ENCODE measurements at places on chromosomes 7 and 10.

- DNase-seq = no peak
These were observed 285.2 kb downstream of the AUTS2 start for GRCh38 chr7:69883399-69883891.

DNA sequence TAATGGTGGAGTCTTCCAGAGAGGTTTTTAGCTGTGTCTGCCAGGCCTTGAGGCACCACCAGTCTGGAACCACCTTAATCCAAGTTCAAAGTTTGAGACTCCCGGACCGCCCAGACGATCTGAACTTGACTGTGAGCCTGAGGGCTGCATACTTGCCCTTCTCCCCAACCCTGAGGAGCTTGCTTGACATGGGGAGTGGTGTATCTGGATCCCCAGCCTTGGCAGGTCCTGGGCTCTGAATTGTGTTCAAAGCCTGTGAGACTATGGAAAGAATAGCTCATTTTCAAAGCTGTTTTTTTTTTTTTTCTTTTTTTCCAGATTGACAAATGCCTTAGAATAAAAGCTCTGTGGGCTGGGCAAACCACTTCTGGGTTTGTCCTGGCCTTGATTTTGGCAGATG is 22.3 kb upstream of the CAMK1D start:
- no peak for DNase-seq

- DNase-seq = no peak
These were observed 45.3 kb downstream of the PDLIM1 start for GRCh38 chr10:95245425-95246055.

DNA sequence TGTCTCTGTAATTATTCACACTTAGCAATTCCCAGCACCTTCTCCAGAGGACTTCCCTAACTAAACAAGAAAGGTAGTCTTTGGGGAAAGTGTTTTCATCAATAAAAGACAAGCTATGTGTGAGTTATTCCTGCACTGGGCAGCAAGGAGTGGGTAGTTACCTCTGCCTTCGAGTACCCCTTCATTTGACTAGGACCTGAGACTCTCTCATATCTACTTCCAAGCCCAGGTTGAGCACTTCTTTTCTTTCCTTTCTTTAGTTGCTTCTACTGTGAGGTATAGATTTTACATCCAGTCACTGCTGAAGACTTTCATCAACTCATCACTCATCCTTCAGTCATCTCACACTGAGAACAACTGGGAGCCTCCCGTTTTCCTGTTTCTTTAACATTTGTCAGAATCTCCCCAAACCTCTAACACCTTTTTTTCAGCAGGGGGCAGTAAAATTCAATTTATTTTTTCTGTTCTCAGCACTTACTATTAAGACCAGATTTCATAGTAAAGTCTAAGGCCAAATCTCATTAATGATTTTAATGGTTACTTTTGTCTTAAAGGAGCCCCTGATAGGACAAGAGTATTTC is 80.1 kb upstream of the PRSS1 start:
- no peak for DNase-seq

DNA sequence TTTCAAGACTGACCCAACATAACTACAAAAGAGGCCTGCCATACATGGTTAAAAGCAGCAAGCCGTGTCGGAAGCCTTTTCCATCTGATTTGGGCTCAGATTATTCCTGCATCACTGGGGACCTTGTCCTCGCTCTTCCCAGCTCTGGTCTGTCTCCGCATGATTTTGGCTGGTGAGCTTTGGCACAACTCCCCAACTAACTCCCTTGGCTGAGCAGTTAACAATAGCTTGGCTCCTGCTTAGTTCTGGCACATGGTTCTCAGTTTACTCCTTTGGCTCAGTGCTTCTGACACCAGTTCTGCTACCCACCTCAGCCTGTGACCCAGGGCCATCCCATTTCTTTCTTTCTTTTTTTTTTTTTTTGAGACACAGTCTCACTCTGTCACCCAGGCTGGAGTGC is 17.0 kb downstream of the AGK start:
- no peak for DNase-seq

- DNase-seq = no peak
These were observed 4.0 kb upstream of the RBM28 start for GRCh38 chr7:128347647-128348097.

GRCh38 chr7:47394216-47394615 is 187.7 kb downstream of the TNS3 start:
- DNase-seq = no peak

DNA sequence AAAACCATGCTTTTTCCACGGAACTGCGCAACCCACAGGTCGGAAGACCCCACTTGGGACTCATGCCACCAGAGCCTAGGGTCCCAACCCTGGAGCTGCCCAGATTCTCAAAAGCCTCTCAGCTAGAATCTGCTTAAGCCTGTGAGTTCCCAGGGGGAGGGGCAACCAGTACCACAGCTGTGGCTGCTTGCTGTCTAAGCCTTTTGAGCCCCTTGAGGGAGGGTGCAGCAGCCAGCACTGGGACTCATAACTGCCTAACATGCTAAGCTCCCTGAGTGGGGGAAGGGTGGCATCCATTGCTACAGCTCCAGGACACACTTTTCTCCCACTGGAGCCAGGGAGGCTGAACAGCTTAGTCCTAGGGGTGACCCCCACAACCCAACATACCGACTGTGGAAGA is 485.6 kb upstream of the GRM3 start:
- DNase-seq = no peak

DNA sequence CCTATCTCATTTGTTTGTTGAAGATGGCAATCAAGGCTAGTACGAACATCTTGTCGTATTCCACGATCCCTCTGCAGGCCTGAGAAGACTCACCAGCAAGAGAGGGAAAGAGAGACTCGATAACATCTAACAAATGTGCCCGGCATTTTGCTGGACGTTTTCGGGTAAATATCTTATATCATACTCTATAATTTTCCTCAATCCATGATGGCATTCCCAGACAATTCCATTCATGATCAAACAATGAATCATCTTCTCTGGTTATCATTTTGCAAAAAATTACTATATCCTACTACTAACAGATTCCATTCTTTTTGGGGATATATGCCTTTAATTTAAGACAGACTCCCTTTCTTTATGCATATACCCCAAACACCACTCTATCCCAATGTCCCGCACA is 118.1 kb downstream of the TYW1B start:
- no peak for DNase-seq

DNA sequence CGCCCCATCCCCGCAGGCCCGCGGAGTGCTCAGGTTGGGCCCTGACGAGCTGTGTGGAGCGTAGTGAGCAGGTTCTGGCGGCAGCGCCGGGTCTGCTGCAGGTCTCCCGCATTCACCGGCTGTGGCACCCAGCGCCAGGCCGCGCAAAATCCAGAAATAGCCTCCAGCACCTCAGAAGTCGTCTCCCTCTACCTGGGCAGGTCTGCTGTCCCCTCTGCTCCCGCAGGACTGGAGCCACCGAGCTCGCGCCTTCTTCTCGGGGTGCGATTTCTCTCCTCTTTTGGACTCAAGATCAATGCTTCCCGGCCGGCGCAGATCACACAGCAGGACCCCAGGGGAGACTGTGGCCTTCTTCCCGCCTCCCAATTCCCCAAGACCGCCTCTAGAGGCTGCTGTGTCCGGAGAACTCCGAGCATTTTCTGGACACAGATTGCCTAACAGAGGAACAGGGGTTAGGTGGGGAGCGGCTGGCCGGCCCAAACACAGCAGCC is 8.4 kb downstream of the TLX1 start:
- no peak for DNase-seq

DNA sequence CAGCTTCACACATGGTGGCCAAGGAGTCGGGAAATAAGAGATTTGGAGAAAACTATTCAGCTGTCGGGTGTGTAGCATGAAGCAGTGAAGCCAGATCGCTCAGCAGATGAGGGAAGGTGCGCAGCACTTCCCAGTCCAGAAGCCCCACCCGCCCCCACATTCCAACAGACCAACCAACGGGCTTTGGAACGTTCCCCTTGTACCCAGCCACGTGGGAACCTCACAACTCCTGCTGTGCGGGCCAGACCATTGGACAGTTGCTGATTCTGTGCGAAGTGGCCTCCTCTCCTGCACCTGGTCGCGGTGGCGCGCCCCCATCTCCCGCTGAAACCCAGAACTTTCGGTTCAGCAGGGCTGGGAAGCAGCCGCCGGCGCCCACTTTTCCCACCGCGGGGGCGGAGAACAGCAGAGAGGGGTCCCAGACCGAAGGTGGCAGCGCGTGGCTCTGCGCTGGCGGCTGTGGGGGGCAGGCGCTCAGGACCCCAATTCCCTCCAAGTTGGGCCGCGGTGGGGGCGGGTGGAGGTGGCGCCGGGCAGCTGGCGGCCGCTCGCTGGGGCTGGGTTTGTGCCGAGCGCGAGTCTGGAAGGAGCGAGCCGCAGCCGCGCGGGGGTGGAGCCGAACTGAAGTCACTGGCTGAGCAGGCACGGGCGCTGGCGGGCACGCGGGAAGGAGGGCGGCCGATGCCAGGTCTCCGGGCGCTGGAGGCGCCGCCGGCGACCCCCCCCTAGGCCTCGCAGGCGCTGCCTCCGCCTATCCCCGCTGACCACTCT is 1301.5 kb upstream of the SORCS1 start:
- no peak for DNase-seq

DNA sequence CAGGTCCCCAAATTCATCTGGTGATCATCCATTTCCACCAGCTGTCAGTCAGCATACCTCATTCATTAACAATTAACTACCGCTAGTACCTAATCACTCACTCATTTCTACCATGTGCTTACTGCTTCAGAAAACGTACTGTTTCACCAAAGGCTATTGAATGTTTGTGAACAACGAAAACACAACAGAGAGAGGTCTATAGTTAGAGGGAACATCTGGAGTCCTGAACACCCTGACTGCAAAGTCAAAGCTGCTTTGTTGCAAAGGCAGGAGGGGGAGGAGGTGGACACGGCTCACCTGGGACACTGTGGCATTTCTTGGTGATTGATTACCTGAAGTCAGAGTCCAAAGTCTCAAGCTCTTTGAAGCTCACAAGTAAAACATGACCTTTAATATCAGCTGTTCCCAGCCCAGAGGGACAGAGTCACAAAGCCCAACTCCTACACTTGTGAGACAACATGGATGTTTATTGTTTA is 342.3 kb upstream of the ADARB2 start:
- no peak for DNase-seq

GRCh38 chr10:60237977-60238758 is 151.5 kb downstream of the ANK3 start:
- DNase-seq = no peak

- no peak for DNase-seq
These were observed 47.3 kb upstream of the TCF7L2 start for GRCh38 chr10:112902730-112903129.

DNA sequence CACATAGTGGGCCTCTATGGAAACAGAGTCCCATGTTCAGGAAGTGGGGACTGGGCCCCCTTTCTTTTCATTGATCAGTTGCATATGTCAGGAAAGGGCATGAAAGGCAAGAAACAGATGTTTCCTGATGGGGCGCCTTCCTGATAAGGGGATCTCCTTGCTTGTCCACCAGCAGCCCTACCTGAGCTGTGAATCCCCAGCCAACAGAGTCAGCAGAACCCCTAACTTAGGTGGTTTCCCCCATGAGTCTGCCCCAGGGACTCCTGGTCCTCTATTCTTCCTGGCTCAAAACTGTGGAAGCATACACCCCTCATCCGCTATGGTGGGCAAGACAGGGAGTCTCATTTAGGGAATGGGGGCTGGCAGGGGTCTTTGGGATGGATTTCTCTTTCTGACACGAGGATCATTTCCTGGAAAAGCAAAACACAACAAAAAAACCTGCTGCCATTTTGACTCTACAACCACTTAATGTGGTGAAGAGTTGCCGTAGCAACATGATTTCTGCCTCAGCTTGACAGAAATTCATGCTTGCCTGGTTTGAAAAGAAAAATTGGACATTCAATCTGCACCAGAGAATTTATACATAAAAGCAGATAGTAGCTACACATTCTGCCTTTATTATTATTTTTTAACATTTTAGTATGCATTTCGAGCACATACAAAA is 119.8 kb downstream of the SPAG6 start:
- no peak for DNase-seq

GRCh38 chr10:21584834-21585530 is 51.0 kb downstream of the MLLT10 start:
- no peak for DNase-seq

DNA sequence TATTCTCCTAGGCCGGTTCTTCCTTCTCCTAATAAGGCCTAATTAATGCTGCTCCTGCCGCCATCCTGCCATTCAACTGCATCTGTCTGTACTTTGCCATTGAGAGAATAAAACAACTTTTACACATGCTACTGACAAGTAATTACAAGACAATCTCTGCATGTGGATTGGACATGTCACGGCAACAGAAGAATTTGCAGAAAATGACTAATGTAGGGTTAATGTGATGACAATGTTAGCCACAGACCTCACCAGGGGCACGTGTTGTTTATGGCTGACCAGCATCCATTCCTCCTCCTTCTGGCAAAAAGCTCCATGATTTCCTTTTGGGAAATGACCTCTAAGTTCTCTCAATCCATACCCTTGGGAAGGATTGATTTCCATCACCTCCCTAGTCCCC is 58.0 kb downstream of the NEBL start:
- DNase-seq = no peak

DNA sequence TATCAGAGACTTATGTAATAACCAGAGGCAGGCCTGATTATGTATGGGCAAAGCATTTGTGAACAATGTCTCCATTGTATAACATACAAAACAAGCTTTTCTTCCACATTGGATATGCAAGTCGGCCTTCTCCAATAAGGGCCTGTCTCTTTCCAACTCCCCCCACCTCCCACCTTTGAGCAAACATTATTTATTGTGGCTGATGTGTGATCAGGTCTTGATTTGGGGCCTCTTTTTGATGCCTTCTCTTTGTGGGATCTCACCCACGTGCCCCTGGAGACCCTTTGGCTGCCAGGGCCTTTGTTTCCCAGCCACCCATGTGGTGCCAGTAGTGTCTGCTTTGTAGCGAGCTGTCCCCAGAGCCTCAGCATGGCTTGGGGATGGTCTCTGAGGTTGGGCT is 53.0 kb downstream of the TCF7L2 start:
- no peak for DNase-seq

GRCh38 chr7:151080067-151080521 is 515 bp downstream of the FASTK start:
- DNase-seq = no peak

GRCh38 chr7:102024005-102024768 is 206.8 kb downstream of the CUX1 start:
- DNase-seq = no peak

DNA sequence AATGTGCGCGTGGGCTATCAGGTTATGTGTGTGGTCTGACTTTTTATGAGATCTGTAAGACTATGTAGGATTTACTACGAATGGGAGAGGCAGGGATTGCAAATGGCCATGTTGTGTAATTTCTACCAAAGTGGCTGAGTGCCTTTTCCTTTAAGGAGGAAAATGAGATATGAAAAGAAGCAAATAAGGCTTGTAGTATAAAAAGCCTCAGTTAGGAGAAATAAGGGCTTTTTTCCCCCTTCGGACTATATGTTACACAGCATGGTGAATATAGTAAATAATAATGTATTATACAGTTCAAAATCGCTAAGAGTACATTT is 447 bp upstream of the GPAM start:
- no peak for DNase-seq

DNA sequence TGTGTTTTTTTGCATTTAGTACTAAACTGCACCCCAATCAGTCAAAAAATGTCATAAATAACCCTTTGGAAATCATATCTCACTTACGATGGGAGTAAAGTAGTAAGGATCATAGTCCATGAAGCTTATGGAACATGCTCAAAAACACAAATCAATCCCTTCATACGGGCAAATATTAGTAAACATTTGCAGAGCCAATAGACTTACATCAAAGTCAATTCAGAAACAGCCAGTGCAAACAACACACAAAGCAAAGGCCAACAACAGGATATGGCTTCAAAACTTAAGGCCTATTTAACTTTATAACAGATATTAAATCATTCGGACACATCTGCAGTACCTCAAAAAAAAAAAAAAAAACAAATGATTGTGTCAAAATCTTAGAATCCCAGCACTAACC is 32.1 kb downstream of the SGCE start:
- no peak for DNase-seq

- DNase-seq = no peak
These were observed at the start of gene DKK1 for GRCh38 chr10:52313933-52314821. DKK1 (plus strand) TSS chr10:52314281; CDS start chr10:52314435, 154 bp downstream.
